ENCODE measurements at places on chromosomes 3 and 15.

DNA sequence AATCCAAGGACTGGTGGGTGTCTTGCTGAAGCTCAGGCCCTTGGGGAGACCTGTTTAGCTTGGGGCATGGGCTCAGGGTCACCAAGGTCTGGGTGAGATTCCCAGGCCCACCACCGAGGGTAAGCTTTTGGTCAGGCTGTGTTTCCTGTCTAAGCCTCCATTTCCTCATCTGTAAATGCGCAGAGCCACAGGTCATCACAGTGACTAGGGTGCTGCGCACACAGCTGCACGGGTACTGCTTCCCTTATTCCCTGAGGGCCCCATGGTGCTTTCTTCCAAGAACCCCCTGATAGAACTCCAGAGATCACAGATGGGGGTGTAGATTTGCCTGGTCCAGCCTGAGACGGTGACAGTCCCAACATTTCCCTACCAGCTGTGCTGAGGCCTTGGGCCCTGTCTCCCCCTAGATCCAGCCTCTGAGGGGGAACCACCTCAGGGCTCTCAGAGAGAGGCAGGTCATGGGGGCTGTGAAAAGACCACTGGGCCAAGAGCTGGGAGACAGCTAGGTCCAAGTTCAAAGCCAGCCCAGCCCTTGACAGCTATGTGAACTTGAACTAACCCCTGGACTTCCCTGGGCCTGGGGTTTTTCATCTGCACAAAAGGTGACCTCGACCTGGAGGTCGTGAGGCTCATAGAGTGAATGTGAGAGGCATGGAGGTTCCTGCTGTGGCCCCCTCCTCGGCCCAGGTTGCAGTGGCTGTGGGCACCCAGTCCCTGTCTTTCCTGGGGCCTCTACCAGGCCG lies 60.7 kb downstream of the SEMA3G start:
- DNase-seq = no peak

DNA sequence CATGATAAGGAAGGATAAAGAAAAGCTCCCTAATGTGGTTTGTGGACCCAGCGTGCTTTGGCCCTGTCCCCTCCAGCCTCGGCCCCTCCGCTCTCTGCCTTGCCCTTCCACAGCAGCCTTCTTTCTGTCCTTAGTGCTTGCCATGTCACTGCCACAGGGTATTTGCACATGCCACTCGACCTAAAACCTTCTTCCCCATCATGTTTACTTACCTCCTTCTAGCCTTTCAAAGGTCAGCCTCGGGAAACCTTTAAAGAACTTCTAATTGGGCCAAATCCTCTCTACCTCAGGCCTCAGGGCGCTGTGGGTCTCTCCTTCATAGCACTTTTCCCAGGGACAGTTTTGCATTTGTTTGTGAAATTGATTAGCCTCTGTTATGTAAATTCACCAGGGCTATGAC lies 73.0 kb downstream of the SCN11A start:
- no peak for DNase-seq

- no peak for DNase-seq
Measured at GRCh38 chr15:51286816-51287215, 51.6 kb downstream of the CYP19A1 start.

- no peak for DNase-seq
Measured at GRCh38 chr3:194293546-194294198, 57.5 kb downstream of the CPN2 start.

DNA sequence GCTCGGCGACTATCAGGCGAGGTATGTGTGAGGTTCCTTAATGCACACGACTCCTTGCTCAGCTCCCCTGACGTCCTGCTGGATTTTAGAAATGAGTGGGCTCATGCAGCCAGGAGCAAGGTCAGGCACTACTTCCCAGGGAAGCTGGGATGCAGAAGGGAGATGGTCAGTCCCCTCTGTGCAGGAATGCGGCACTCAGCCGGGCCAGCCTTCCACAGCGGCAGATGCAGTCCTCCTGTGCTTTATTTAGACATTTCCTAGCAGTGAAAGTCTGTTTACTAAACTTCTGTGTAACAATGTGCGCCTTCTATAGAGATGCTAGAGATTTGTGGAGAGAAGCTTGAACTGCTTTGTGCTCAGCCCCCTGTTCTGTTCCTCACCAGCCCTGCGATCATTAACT lies 252.1 kb downstream of the SLCO3A1 start:
- DNase-seq = no peak

DNA sequence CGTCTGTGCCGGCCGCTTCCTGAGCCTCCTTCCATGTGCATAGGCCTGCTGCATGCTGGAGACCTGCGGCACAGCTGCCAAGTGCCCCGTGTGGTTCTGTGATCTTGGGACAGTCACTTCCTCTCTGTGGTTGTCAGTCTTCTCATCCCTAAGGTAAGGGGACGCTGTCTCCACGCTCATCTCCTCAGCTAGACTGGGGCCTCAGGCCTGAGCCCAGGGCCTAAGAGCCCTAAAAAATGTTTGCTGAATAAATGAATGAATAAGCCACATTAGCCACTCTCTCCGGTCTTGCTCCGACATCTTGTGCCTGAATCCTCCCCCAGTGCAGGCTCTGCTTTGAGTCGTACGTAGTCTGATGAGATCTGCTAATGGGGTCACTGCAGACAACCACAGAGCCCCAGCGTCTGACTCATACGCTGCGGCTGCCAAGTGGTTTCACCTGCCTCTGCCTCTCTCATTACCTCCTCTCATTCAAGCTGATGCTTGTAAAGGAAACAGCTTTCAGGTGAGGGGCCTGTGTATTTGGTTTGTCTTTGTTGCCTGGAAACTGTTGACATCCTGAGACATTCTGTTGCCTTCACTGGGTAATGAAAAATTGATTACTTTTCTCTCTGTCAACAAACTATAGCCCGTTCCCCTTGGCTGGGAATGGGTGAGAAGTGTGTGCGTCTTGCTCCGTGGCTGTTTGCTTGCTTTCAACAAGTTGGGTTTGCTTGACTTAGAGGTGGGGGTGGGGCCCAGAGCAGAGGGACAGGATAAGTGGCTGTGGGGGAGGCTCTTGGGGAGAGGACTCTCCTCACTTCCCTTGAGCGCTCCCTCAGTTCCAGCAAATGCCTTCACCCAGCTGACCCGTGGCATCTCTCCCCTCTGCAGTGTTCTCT lies 15.9 kb downstream of the RPLP1 start:
- DNase-seq = no peak

DNA sequence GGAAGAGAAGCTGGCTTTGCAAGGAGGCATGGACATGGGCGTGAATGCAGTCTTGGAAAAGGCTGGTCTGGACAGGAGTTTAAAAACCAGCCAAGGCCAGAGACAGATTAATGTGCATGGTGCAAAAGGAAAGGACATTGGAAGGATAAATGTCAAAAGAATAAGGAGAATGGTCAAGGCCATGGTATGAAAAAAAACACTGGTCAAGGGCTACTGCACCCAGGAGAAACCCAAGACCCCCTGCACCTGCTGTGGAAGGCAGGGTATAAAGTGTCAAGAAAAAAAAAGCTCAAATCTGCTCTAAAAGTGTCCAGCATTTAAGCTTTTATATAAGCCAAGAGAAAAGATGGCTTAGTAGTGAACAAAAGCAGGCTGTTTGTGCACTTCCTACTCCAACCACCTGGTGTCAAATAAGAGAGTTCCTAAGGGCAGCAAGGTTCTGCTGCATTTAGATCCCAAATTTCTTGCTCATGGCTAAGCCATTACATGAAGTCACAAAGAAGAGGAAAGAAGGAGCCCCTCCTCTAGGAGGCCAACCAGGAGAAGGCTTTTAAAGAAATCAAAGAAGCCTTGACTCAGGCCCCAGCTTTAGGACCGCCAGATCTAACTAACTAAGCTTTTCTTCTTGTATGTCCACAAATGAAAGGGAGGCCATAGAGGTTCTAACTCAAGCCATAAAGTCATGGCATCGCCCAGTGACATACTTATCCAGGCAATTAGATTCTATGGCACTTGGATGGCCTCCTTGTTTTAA lies 16.9 kb downstream of the CCR4 start:
- no peak for DNase-seq

DNA sequence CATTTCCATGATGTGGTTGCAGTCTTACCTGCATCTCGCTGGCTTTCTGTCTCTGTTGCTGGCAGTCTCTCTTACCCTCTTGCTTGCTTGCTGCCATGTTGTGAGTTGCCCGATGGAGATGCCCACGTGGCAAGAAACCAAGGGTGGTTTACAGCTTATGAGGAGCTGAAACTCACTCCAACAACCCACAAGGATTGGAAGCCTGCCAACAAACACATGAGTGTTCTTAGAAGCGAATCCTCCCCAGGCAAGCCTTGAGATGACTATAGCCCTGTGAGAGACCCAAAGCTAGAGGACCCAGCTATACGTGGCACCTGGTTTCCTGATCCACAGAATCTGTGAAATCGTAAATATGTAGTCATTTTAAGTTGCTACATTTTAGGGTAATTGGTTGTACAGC lies 490.9 kb upstream of the ADAMTS9 start:
- no peak for DNase-seq

DNA sequence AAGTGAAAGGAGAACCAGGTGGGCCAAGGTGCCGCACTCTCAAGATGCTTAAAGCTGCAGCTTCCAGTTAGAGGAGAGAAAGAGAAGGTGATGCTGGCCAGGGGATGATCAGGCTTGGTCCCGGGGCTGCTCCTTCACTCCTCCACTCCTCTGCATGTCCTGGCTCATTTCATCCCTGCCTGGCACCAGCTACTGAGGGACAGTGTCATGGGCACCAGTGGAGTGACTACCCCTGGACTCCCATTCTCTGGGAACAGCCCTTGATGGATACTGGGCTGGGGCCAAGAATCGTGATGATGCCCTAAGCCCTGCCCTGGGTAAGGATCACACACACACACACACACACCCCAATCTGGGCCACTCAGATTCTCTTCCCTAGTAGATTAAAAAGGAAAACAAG lies 243.7 kb downstream of the UACA start:
- DNase-seq = no peak

- no peak for DNase-seq
Measured at GRCh38 chr3:129343643-129344360, 65.1 kb downstream of the HMCES start.

DNA sequence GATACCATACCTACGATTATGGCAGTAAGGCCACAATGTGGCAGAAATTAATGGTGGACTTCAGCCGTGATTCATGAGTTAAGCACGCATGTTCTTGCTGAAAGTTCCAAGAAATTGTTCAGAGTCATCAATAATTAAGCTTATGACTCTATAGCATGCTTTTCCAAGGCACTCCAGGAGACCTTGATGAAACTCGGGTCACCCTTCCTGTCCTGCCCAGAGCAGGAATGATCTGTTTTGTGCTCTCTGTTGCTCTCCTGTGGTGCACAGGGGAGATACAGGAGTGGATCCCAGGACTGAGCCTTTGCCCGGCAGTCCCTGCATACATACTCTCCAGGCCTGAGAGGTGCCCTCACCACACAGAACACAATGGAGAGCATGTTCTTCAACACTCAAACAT lies 141.6 kb upstream of the SLC2A2 start:
- DNase-seq = no peak

- DNase-seq = no peak
Measured at GRCh38 chr3:195081242-195081963, 189.6 kb downstream of the XXYLT1 start.

- peak; percentile 54 for DNase-seq
Measured at GRCh38 chr15:41115652-41116115, 396 bp downstream of the INO80 start.

- no peak for DNase-seq
Measured at GRCh38 chr3:113266738-113267137, 55.4 kb downstream of the BOC start.

GRCh38 chr3:152229692-152230091 lies 39.0 kb upstream of the MBNL1 start:
- peak; percentile 20 for DNase-seq

- DNase-seq = no peak
Measured at GRCh38 chr15:45548753-45549520, 26.4 kb upstream of the SLC30A4 start.

All from head of caudate nucleus (tissue), 42 donors.